ENCODE measurements at places on chromosomes 16 and 17.

- DNase-seq = no peak
Observed at GRCh38 chr16:1548233-1548632, 14.8 kb downstream of the TMEM204 start.

DNA sequence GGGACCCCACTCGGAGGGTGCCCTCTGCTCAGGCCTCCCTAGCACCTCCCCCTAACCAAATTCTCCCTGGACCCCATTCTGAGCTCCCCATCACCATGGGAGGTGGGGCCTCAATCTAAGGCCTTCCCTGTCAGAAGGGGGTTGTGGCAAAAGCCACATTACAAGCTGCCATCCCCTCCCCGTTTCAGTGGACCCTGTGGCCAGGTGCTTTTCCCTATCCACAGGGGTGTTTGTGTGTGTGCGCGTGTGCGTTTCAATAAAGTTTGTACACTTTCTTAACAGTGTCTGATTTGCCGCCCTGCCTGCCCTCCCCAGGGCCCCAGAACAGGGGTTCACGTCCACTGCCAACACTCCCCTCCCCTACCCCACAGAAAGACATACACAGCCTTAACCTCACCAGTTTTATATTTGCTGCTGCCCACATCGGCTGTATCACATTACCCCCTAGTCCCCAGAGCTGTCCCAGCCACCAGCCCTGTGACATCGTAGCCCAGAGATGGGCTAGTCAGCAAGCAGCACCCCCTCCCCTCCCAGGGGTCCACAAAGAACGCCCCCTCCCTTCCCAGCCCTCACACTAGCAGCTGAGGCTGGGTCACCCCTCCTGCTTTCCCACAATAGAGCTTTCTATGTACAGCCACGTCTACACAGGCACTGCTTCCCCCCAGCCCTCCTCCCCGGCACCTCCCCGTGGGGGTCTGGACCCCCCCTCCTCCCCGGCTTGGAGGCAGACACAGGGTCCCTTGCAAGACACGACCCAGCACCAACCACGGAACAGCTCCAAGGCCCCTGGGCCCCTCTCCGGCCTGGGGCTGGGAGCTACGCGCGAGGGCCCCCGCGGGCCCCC, 7.9 kb downstream of the GRN start:
- no peak for DNase-seq

DNA sequence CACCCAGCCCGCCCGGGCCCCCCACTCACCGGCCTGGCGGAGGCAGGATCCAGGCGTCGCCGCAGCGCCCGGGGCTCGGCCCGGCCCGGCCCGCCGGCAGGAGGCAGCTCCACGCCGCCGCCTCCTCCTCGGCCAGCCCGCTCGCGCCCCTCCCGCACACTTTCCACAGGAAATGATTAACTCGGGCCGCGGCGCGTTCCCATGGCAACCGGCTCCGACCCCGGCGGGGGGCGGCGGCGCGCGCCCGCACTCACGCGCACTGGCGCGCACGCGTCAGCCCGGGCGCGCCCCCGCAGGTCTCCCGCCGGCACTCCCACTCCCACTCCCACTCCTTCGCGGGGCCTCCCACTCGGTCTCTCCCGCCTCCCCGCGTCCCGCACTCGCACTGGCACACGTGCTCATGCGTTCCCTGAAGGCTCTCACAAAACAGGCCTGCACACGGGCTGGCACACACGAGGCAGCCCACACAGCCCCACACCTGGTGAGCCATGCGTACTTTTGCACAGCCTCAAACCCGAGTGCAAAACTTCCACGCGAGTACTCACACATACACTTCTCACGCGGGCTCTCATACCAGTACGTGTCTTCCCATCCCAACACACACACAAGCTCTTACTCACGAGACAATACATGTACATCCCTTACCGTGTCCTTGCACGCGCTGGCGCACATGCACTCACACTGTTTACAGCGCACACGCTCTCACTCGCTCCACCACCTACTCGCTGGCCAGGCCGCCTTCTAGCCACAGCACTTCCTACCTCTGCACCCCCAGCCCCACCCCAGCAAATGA, at the start of gene KIFC3:
TSS of gene KIFC3 (minus strand) at position 151 of the 793 bp plus-strand sequence. CDS start 4,248 bp downstream, outside the sequence.
- DNase-seq = no peak

DNA sequence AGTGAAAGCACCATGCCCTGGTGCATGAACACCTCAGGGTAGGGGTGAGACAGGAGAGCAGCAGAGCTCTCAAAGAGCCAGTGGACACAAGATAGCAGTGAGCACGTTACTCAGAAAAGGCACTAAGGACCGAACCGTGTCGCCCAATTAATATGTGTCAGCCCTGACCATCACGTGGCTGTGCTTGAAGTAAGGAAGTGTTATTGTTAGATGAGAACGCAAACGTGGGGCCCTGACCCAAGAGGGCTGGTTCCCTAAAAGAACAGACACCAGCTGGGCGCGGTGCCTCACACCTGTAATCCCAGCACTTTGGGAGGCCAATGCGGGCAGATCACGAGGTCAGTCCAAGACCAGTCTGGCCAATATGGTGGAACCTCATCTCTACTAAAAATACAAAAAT, 16.3 kb downstream of the AXIN1 start:
- DNase-seq = no peak

DNA sequence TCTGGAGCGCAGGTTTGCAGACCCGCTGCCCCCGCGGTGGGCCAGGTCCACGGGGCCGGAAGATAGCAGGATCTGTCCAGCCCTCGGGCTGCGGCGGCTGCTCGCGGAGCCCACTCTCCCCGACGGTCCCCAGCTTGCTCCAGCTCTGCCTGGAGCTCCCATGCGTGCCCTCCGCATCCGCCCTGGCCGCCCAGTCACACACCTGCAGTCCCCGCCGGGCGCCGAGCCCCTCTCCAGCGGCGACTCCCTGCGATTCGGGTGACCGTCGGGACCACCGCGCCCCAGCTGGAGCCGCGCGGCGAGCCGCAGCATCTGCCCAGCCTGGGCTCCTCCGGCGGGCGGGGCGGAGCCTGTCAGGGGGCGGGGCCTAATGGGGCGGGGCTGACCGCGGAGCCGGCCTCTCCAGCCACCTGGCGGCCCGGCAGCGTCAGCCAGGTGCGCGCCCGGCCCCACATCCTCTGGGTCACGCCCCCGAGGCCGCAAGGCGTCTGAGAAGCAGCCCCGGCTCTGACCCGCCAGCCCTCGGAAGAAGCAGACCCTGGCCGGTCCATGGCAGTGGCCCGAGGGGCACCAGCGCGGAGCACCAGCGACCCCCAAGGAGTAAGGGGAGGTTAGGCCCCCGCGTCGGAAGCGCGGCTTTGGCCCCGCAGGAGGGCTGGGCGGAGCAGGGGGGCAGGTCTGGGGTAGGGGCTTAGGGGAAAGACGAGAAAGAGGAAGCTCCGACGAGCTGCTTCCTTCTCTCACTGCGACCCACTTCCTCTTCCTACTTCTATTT, at the start of gene PIK3R5:
TSS of gene PIK3R5 (minus strand) at position 314 of the 775 bp plus-strand sequence. CDS start 54,213 bp downstream, outside the sequence.
- no peak for DNase-seq

DNA sequence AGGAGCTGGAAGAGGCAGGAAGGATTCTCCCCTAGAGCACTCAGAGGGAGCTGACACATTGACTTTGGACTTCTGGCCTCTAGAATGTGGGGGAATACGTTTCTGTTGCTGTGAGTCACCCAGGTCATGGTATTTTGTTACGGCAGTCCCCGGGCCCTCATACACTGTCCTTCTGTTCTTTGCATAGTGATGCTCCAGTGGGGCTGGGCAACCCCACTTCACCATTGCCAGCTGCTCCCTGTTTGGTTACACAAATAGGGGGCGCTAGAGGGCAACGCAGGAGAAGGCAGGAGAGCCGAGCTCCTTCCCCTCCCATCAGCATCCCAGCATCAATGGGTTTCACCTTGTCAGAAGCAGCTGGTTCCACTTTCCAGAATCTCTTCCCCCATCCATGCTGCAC, 257.7 kb upstream of the FOXF1 start:
- DNase-seq = no peak

DNA sequence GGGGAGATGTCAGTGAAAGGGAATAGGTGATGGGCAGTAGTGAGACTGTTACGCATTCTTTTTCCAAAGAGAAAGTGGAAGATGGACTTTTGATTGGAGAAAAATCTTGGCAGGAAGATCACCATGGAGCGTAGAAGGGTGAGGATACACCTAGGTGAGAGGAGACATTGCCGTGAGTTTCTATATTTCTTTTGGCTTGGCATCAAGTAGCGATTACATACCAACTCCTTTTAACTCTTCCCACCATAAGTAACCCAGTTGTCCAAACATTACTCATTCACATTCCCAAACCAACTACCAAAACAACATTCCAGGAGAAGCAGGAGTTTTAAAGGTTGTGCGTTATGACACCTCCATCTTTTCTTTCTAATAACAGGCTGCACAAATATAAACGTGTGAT, 10.7 kb upstream of the KRT28 start:
- DNase-seq = no peak

- no peak for DNase-seq
Observed at GRCh38 chr17:44108440-44109311, 14.8 kb downstream of the HDAC5 start.

DNA sequence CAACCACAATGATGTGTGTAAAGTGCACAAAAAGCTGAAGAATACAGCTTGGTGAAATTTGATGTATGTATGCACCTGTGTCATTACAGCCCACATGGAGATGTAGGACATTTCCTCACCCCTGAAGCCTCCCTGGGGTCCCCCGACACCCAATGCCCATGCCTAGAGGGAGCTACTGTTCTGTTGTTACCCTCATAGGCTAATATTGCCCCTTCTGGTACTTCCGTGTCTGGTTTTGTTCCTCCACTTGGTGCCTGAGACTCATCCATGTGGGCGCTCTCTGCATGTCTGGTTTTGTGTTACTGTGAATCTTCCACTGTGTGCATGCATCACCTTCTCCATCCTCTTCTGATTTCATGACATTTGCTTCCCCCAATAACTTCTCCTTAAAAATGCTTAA, 18.6 kb downstream of the TNFRSF13B start:
- DNase-seq = no peak

DNA sequence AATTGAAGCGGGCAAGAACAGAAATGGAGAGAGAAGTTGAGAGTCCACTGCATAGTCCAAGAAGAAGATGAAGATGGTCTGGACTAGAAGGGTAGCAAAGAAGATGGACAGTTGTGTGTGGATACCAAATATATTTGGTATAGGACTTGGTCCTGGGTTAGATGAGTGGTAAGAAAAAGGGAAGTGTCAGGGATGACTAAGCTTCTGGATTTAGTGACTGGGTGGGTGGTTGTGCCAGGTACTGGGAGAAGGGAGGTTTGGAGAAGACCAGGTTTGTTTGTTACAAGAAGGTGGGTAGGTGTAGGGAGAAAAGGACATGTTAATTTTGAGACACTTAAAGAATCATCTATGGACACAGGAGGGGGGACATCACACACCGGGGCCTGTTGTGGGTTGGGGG, 5.4 kb downstream of the VMP1 start:
- no peak for DNase-seq

GRCh38 chr16:54628796-54629625, 301.7 kb upstream of the IRX5 start:
- no peak for DNase-seq

DNA sequence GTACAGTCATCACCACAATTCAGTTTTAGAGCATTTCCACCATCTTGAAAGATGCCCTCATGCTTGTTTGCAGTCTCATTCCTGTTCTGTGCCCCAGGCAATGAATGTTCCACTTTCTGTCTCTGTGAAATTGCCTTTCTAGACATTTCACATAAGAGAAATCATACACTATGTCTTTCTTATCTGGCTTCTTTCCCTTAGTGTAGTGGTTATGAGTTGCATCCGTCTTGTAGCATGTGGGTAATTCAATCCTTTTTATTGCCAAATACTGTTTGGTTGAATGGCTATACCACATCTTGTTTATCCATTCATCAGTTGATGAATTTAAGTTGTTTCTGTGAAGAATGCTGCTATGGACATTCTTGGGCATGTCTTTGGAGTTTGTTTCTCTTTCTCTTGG, 132.5 kb upstream of the PLCG2 start:
- DNase-seq = no peak

DNA sequence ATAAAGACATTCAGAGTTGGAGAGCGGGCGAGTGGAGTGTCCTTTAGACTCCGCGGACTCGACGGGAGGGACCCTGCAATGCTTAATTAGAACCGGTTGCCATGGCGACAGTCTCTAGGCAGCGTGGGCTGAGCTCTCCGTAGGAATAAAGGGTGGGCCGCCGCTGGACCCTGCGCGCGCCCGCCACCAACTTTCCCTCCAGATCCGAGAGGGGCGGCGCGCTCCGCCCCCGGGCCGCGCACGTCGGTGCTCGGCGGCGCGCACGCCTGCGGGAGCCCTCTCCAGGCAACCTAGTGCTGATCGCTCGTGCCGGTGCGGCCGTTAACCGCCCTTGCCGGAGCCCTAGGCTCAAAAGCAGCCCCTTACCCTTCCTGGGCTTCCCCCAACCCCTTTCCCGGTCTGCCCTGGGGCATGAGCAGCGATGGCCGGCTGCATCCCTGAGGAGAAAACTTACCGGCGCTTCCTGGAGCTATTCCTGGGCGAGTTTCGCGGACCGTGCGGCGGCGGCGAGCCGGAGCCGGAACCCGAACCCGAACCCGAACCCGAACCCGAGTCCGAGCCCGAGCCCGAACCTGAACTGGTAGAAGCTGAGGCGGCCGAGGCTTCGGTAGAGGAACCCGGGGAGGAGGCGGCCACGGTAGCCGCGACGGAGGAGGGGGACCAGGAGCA, at the start of gene PPM1E:
TSS of gene PPM1E (plus strand) at position 278 of the 669 bp plus-strand sequence.
- peak; percentile 44 for DNase-seq

DNA sequence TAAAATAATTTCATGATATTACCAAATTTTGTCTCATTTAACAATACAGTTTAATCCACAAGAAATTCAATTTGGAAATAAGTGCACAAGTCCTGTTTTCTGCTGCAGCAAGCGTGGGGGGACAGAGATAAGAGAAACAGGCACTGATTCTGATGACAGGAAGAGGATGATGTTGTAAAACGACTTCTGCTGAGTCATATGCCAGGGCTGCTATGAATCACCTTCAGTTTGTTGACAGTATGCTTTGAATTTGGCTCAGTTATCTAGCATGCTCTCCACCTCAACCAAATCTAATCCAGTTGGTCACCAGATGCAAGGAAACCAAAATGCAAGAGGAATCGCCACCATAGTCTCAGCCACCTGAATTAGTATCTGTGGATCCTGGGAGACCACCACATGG, 244.1 kb upstream of the MON1B start:
- no peak for DNase-seq

- DNase-seq = no peak
Observed at GRCh38 chr17:18225121-18225641, at the start of gene LLGL1. LLGL1 (plus strand) TSS chr17:18225635; CDS start chr17:18225683, 48 bp downstream.

GRCh38 chr17:3813171-3813570, 12.2 kb upstream of the ITGAE start:
- DNase-seq = no peak

DNA sequence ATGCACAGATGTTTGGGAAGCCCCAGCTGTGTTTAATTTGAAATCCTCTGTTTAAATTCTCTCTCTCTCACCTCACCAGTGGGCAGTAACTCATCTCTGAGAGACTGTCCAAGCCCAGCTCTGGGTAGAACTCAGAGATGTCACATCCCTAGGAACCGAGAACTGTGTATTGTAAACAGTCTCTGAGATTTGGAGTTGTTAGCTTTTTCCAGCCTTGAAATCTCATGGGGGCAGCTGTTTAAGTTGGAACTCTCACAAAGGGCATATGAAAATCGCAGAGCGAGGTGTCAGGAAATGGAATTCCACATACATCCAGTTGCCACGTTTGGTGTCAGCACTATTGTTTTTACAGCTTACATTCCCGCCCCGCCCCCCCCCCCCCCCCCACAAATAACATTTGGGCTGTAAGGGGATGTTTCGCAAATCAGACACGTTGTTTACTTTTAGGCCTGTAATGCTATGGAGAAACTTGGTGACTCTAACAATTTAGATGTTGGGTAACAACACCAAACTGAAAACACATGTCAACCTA, 34.3 kb downstream of the VPS35L start:
- no peak for DNase-seq

- no peak for DNase-seq
Observed at GRCh38 chr17:65801513-65801912, 240.1 kb upstream of the AXIN2 start.

Measured in NCI-H187 treated with DMSO at 0.1 percent for 48 hours (cell line).